Naive thymus-derived CD8-positive, alpha-beta T cell (primary cell): ENCODE measurements at places on chromosomes 16 and 17.
A peak's percentile ranks its signal among the peaks of the same experiment; 100 is the strongest.

- H3K27me3 ChIP-seq = no peaks in the 10 kb centered on the region
- H3K4me3 ChIP-seq = no peak overlapping the region
- no peaks in the 10 kb centered on the region for H3K4me1 ChIP-seq
- no peak overlapping the region for H3K27ac ChIP-seq
- DNase-seq = no peak
- peaks cover 5% of the 10 kb centered on the region for H3K36me3 ChIP-seq
Measured at GRCh38 chr16:61791464-61791863, 244.8 kb downstream of the CDH8 start.

DNA sequence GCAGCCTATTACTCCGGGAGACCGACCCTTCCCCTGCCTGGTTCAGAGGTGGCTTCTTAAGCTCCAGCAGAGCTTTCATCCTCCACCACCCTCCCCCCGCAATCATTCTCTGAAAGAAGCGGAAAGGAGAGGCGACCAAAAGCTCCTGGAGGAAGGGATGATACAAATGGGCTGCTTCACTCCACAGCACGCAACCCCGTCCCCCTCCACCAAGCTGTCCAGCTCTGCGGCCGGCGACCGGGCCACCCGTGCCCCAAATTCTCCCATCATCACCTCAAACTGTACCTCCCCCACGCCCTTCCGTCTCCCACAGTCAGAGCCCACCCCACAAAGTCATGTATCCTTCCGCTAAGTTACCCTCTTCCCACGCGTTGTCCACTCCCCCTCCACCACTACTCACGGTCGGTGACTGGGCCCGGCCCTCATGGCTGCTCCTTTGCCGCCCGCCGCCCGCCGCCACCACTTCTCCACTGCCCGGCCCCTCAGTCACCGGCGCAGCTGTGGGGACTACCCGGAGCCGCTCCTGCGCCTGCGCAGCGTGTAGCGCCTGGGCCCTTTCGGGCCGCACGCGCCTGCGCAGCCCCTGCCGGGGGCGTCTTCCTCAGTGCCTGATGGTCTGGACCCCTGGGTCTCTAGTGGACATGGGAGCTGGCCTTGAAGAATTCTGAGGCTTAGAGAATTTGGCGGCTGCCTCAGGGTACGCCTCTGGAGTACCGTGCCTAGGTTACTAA, at the start of gene FAM222B:
FAM222B (minus strand) TSS at position 509 of the 731 bp plus-strand sequence. CDS start 76,123 bp downstream, outside the sequence.
- peak within 1 kb of the TSS; percentile 96 for H3K27ac ChIP-seq
- peaks cover 23% of the 10 kb centered on the region for H3K4me1 ChIP-seq
- H3K4me3 ChIP-seq = peak within 1 kb of the TSS; percentile 97

DNA sequence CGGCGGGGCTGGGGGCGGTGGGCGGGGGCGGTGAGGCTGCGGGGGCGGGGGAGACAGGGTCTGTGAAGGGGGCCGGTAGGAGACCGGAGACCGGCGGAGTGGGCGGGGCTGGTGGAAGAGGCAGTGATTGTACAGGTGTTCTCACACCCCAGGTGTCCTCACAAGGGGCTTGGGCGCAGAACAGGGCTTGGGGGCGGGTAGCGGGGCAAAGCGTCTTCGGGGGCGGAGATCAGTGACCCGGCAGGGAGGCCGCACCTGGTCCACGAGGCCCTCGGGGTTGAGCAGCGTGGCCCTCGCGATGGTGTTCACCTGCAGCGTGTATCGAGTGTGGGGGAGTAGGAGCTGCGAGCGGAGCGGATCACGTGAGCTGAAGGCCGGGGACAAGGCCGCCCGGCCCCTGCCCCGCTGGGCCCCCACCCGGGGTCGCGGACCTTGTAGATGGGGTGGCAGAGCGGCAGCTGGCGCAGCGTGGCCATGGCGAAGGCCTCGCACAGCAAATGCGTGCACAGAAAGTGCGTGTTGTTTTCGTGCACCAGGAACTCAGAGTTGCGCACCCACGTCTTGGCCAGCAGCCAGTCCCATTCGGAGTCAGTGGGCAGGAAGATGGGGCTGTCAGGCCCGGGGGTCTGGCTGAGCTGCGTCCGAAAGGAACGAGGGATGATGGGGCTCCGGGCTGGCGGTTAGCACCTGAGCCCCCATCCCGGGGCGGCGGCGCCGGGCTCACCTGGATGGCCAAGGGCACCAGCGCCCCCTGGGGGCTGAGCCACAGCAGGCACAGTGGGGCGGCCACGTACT, 8.5 kb downstream of the ALOXE3 start:
- peaks cover 4% of the 10 kb centered on the region for H3K4me1 ChIP-seq
- DNase-seq = peak; percentile 75
- no peaks in the 10 kb centered on the region for H3K36me3 ChIP-seq
- H3K27ac ChIP-seq = no peak overlapping the region
- H3K4me3 ChIP-seq = peak overlapping the region; percentile 84
- peaks cover 18% of the 10 kb centered on the region for H3K27me3 ChIP-seq

DNA sequence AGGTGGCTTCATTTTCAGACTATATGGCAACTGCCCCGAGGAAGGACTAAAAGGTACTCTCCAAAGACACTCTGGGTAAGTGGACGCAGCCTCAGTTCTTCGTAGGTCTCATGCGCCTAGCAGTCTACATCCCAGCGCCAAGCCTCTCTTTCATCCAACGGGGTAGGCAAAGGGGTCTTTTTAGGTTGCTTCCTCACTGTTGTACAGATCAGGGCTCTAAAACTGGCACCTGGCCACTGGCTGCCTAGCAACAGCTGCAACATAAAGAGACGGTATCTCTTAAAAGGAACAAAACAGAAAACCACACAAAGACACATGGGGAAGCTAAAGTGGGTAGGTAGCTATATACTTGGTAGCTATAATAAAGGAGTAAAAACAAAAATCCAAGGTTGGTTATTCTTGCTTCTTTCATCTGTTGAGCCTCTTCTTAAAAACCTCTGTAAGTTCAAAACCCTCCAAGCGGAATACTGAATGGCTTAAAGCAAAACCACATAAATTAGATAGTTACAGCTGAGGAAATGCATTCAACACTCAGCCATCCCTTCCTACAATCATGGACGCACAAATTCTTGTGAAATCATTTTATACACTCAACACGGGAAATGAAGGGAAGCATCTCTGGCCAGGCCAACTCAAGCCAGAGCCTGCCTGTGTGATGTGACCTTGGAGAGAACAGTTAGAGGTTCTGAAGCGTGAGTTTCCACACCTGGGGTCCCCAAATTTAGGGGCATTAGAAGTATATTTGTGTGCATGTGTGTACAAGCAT, 22.7 kb downstream of the CYTH1 start:
- peak overlapping the region; percentile 98 for H3K27ac ChIP-seq
- H3K4me3 ChIP-seq = peak overlapping the region; percentile 61
- peaks cover 87% of the 10 kb centered on the region for H3K4me1 ChIP-seq
- no peaks in the 10 kb centered on the region for H3K27me3 ChIP-seq

GRCh38 chr17:42563143-42563509, 1.2 kb downstream of the COASY start:
- H3K4me3 ChIP-seq = peak overlapping the region; percentile 90
- peak overlapping the region; percentile 35 for H3K27ac ChIP-seq
- H3K4me1 ChIP-seq = peaks cover 48% of the 10 kb centered on the region
- H3K36me3 ChIP-seq = peaks cover 9% of the 10 kb centered on the region
- DNase-seq = no peak
- H3K27me3 ChIP-seq = no peaks in the 10 kb centered on the region

- H3K27me3 ChIP-seq = peaks cover 9% of the 10 kb centered on the region
- no peak overlapping the region for H3K27ac ChIP-seq
- no peak overlapping the region for H3K4me3 ChIP-seq
- H3K4me1 ChIP-seq = no peaks in the 10 kb centered on the region
Measured at GRCh38 chr16:82694239-82694874, 67.6 kb downstream of the CDH13 start.

- H3K4me1 ChIP-seq = peaks cover 29% of the 10 kb centered on the region
Measured at GRCh38 chr16:88772871-88773811, 11.9 kb downstream of the PIEZO1 start.
